ENCODE measurements at places on chromosomes 3 and 15. TPM values are rescaled to one million over a fixed set of nuclear protein-coding genes. Genes with fewer than 3 reads are reported as not detected.

DNA sequence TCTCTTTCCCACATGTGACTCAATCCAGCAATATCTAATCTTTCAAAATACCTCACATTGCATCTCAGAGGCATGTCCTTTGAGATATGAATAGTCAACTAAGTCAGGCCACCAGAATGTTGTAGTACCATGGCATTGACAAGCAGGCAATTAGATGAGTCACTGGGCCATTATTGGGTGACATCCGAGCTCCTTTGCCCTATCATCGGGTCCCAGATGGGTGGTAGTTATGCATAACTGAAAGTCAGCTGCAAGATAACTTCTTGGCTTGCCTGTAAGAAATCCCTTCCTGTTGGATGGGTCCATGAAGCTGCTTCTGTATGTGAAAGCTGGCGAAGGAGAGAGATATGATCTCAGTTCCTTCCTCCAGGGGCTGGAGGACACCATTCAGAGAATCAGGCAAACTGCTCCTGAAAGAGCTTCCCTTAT lies 32.8 kb downstream of the ARRDC4 start:
- no peak for DNase-seq

DNA sequence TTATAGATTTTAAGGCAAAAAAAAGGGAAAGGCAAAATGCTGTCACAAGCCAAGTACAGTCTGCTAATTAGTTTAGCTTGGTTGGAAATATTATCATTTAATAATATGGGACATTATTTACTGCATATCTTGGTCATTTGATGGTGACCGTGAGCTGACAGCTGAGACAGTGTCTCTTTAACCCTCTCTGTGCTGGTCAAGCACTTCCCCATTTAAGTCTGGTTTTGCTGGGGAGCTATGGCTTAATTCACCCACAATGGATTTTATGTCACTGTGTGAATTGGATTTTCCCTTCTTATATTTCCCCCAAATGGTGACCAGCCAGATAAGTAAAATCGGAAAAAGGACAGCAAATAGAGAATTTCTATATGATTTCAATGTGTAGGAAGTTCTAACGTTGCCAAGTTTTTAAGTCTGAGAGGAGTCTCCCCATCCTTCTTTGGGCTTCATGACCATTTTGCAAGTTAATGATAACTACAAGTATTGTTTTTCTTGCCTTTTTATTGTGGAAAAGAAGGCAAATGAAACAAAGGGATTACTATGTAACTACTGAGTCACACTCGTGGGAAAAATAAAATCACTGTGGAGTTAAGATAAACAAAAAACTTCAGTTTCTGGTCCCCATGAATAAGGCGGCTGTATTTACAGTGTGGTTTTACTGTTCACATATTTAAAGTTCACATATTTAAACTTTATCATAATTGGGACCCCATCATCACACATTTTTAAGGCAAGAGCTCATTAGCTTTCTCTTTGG lies 373.5 kb downstream of the NR2F2 start:
- DNase-seq, result no peak

DNA sequence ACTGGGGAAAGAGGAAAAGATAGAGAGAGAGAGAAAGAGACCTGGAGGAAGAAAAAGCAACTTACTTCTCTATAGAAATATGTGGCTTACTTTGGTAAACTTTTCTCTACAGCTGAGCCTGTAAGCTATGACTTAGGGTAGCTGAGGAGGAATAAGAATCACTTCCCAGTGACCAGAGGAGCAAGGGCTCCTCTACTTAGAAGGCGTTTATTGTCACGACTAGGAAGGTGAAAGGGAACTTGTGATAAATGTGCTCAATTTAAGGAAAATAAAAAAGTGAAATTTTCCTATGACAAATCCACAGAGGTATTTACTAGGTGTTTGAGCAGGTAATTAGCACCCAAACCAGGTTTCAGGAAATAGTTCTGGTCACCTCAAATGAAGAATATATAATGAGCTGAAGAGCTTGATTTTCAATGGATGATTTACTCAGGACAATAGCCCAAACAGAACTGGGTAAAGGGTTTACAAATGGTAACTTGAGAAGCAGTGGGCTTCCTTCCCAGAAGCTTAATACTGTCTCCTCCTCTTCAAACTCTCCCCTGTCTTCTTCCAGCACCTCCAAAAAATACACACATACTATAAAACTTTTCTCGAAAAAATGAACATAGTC lies 46.1 kb downstream of the SOX2 start:
- DNase-seq, result no peak

DNA sequence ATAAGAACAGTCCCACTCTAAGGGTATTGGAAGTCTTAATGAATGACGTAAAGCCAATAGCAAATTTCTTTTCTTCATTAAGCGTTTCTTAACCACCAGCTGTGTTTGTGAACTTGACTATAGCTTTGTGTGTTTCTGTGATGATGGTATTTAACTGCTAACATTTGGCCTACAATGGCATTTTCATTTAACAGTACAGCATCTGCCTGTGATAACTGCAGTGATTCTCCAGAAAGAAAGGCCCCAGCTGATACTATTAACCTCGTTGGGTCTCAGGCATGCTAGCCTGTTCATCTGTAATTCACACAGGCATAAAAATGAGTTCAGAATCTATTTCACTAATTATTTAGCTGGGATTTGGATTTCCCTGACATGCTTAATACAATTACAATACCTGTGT lies 121.9 kb downstream of the NECTIN3 start:
- DNase-seq, result no peak

DNA sequence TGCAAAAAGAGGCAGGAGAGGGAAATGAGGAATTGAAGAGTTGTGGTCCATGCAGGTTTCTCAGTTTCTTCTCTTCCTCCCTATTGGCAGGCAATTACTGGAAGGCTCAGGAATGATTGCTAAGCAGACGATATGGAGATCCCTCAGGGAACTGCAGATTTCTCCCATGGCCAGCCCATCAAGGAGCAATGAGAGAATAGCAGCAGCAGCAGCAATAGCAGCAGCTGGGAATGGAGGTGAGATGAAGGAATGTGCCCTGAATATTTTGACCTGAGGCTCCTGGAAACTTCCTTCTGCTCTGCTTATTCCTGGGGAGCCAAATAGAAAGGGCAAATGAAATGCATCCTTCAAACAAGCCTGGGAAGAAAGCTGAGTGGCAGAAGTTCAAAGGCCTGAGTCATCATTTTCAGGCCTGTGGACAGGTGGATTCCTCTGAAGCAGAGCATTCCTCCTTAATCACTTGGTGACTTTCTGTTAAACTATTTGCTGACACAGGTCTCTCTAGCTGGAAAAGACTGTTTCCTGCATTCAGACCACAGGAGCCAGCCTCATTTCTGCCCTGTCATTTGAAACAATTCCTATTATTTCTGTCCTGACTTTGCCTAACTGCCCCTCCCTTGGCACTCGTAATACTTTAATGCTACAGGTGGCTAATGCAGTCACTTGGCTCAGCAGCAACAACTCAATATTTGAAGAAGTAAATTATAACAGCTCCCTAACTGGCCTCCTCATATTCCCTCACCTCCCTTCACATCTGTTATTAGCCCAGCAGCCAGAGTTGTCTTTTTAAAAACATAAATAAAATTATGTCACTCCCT lies 146.9 kb upstream of the GADL1 start:
- DNase-seq, result no peak

DNA sequence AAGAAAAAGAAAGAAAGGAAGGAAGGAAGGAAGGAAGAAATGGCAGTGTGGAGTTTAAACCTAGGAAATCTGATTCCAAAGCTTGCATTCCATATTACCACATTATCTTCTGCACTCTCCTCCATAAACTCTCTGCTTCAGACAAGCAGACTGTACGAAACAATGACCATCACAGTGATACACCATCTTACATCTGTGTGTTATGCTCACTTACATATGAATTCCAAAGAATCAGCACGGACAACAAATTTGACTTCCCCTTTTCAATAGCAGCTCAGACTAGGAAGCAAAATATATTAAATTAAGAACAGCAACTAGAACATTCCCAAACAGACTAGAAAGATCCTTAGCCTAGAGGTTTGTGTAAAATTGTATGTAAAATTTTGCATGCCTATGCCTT lies 18.0 kb upstream of the PPM1L start:
- no peak for DNase-seq

DNA sequence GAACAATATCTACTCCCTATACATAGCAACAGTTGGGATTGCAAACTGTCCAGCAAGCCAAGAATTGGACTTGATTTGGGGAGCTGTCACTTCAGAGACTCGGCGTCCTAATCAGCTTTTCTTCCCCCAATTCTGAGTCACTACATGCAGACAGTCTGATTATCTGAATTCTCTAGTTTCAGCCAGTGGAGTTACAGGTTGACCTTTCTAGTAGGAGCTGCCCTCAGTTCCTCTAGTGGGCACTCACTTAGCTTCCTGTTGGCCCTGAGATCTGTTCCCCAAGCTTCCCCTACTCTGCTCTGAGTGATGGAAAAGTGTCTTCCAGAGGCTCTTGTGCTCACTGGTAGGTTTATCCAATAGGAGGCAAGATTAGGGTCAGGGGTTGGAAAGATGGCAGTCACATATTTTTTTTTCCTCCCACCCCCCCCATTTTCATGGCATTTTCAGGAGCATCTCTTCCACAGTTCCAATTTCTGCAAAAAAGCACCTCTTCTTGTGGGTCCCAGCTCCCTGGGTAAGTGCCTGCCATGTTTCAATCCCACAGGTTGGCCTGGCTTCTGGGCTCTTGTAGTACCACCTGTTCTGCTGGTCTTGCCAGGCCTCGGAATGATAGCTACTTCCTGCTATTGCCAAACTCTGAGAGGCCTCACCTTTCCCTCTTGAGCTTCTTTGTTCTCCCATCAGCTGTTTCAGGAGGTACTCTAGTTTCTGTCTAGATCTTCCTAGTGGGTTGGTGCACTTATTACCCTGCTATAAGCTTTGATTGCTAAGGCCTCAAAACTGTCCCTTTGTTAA lies 182.2 kb downstream of the RAP2B start:
- no peak for DNase-seq

GRCh38 chr3:3351226-3351625 lies 171.7 kb upstream of the CRBN start:
- DNase-seq, result no peak

GRCh38 chr3:278300-279064 lies 81.9 kb downstream of the CHL1 start:
- DNase-seq, result no peak

DNA sequence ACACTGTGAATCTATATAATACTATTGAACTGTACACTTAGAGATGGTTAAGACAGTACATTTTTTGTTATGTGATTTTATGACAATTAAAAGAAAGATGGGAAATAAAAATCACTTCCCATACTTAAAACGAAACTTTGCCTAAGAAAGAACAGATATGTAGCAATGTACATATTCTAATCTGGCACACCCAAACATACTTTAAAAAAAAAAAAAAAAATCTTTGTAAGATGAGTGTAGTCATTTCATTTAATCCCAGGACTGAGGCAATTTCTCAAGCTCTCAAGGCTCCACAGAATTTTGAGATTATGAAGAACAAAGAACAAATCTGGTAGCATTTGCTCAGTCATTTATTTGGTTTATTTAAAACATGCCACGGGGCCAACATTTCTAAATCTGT lies 40.3 kb upstream of the FEZF2 start:
- no peak for DNase-seq

- no peak for DNase-seq
Observed at GRCh38 chr3:190556351-190556750, 42.5 kb downstream of the IL1RAP start.

DNA sequence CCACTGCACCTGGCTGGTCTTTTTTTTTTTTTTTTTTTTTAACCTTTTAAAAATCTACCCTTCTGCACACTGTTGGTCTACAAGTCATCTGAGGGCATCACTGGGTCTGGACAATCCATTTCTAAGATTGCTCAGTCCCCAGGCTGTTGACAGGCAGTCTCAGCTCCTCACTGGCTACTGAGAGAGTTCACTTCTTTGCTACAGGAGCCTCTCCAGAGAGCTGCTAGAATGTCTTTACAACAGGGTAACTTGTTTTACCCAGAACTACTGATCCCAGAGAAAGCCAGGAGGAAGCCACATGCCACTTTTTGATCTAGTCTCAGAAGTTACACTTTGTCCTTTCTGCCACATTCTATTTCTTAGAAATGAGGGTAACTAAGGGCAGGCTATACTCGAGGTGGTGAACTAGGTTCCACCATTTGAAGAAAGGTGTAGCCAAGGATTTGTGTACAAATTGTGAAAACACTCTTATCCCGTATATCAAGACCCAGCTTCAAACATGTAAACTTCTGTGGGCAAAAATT lies 5.7 kb upstream of the CCNB2 start:
- DNase-seq, result no peak

DNA sequence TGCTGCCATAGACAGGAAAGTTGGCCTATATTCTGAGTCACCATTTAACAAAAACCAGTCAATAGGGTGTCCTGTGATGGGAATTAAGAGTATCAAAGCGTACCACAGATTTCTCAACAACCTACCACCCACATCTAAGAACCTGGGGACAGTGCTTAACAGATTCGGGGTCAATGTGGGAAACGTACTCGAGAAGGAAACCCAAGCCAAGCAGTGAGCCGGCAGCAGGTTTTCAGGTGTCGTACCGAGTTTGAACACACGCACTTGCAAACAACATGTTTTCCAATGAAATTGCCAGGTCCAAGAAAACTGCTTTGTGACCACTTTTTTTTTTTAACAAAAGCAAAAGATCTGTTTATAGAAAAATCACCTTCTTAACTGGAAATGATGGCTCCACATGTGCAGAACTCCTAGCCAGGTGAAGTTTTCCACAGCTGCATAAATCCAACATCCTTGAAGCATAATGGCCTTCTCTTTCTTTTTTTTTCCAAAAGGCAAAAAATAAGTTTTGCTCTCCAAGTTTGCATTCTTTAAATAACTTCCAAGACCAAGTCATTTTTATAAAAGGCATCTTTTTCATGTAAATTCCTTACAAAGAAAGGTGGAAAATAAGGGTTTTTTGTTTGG lies 45.7 kb downstream of the ADAMTS17 start:
- no peak for DNase-seq

GRCh38 chr15:65051266-65051665 lies 6.1 kb downstream of the SLC51B start:
- DNase-seq, result no peak

GRCh38 chr3:40653001-40653400 lies 128.2 kb downstream of the ZNF621 start:
- no peak for DNase-seq

Gene C3orf85
- not detected for total RNA-seq

Gene NIT2
- total RNA-seq, result 8.6 TPM

Gene IDH2
- 77.9 TPM for total RNA-seq

Gene VIPR1
- 0.41 TPM for total RNA-seq

Gene IRAK2
- 3.3 TPM for total RNA-seq

Gene CCRL2
- total RNA-seq, result 0.41 TPM

Gene MUSTN1
- not detected for total RNA-seq

Measured in frontal cortex (tissue), 4 donors.